Activated naive CD8-positive, alpha-beta T cell treated with anti-CD3 and anti-CD28 coated beads, Interleukin-2, amount 50 U/mL, for 24 hours (primary cell): ENCODE measurements at places on chromosomes 1 and 21.

DNA sequence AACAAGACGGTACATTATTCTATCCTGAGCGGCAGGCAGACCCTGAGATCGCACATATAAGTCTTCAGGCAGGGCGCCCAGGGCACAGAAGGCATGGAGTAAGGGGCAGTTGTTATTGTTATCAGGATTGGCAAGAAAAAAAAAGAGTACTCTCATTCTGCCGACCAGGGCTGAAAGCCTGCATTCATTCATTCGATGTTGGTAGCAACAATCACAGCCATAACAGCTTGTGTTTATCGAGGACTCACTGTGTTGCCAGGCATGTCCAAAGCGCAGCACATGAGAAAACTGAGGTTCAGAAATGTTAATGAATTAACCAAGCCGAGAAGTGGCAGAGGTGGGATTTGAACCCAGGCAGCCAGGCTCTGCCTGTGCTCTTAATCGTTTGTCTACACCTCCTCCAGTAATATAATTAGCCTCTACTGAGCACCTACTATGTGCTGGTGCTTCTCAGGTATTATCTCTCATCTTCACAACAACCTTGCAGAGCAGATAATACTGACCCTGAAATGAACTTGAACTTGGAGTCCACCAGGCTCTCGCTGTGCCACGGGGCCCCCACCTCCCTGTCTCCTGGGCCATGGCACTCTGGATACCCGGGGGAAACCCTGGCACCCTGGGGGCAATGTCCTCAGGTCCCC, 56.2 kb downstream of the TAS1R2 start:
- H3K4me1 ChIP-seq, result no peaks in the 10 kb centered on the region
- H3K27me3 ChIP-seq, result peaks cover 12% of the 10 kb centered on the region
- H3K27ac ChIP-seq, result no peak overlapping the region

DNA sequence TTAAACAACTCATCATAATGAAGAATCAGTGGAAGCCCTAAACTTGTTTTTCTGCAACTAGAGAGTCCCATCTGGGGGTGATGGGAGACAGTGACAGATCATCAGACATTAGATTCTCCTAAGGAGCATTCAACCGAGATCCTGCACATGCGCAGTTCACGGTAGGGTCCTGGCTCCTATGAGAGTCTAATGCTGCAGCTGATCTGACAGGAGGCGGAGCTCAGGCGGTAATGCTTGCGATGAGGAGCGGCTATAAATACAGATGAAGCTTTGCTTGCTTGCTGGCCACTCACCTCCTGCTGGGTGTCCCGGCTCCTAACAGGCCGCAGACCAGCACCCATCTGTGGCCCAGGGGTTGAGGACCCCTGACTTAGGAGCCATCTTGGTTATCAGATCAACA, 247.2 kb downstream of the FMN2 start:
- H3K27me3 ChIP-seq, result no peaks in the 10 kb centered on the region
- H3K36me3 ChIP-seq, result no peaks in the 10 kb centered on the region
- H3K27ac ChIP-seq, result no peak overlapping the region
- H3K4me3 ChIP-seq, result no peak overlapping the region

DNA sequence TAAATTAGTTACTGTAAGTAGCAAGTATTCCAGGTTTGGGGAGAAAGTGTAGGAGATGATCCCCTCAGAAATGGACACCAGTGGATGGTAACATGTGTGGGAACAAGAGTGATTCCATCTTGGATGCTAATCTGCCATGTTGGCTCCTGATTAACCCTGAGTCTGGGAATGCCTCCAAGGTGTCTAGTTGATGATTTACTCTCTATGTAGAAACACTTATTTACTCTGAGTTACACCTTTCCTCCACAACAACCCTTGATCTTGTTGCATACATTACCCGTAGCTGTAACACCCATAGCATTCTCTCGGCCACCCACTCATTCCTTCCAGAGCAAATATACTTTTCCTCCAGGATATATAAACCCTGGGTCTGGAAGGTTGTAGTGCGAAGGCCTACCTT, 315.9 kb upstream of the GREM2 start:
- no peaks in the 10 kb centered on the region for H3K4me1 ChIP-seq
- H3K27ac ChIP-seq, result no peak overlapping the region
- H3K4me3 ChIP-seq, result no peak overlapping the region
- H3K27me3 ChIP-seq, result no peaks in the 10 kb centered on the region
- DNase-seq, result no peak

GRCh38 chr1:151995774-151996173, 2.1 kb upstream of the S100A10 start:
- peaks cover 6% of the 10 kb centered on the region for H3K36me3 ChIP-seq
- H3K27me3 ChIP-seq, result peaks cover 2% of the 10 kb centered on the region
- H3K4me3 ChIP-seq, result no peak overlapping the region
- no peak for DNase-seq
- H3K4me1 ChIP-seq, result peaks cover 35% of the 10 kb centered on the region

- H3K4me1 ChIP-seq, result no peaks in the 10 kb centered on the region
- no peak for DNase-seq
- no peak overlapping the region for H3K4me3 ChIP-seq
- no peaks in the 10 kb centered on the region for H3K36me3 ChIP-seq
- H3K27me3 ChIP-seq, result peaks cover 7% of the 10 kb centered on the region
These were observed 95.0 kb downstream of the SLC30A10 start for GRCh38 chr1:219833214-219833815.

- DNase-seq, result peak; percentile 32
- H3K27ac ChIP-seq, result peak overlapping the region; percentile 99
- peaks cover 89% of the 10 kb centered on the region for H3K4me1 ChIP-seq
These were observed 997 bp upstream of the PTPN7 start for GRCh38 chr1:202161151-202162046.

- H3K4me1 ChIP-seq, result peaks cover 9% of the 10 kb centered on the region
- no peak overlapping the region for H3K27ac ChIP-seq
- H3K27me3 ChIP-seq, result peaks cover 6% of the 10 kb centered on the region
- no peak for DNase-seq
- no peak overlapping the region for H3K4me3 ChIP-seq
These were observed 7.0 kb upstream of the ABCD3 start for GRCh38 chr1:94411237-94411636.

DNA sequence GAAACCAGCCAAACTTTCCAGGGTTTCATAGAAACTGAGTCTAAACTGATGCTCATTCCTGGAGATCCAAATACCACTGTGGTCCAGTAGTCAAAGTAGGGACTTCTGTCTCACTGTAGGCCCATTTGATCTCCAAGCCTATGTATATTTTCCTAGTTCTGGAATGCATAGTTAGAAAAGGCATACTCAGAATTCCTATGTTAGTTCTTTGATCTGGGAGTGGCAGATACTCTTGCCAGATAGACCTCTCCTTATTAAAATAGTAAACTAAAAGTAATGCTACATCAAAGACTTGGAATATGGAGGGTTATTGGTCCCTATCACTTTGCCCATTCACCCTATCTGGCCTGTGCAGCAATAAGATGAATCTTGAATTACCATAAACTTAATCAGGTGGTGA, 10.4 kb upstream of the SGIP1 start:
- no peak overlapping the region for H3K4me3 ChIP-seq
- no peak overlapping the region for H3K27ac ChIP-seq
- no peaks in the 10 kb centered on the region for H3K36me3 ChIP-seq
- H3K4me1 ChIP-seq, result no peaks in the 10 kb centered on the region
- no peaks in the 10 kb centered on the region for H3K27me3 ChIP-seq
- DNase-seq, result no peak

- H3K4me1 ChIP-seq, result no peaks in the 10 kb centered on the region
- H3K27me3 ChIP-seq, result peaks cover 4% of the 10 kb centered on the region
These were observed 115.7 kb downstream of the KCNJ6 start for GRCh38 chr21:37800456-37801061.

DNA sequence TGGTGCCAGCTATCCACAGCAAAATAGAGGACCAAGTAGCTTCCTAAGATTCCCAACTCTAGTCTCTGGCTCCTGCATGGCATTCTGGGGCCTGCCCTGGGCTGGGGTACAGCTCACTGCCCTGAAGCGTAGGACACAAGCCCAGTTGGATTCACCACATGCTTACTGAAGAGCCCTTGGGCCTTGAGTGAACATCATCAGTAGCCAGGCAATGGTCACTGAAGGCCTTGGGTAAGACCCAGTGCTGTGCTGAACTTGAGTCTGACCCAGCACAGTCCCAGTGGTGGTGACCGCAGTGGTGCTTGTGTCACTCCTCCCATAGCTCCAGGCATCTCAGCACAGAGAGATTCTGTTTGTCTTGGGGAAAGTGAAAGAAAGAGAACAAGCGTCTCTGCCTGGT, 7.7 kb upstream of the LCE3A start:
- H3K27ac ChIP-seq, result no peak overlapping the region
- H3K36me3 ChIP-seq, result no peaks in the 10 kb centered on the region
- H3K4me1 ChIP-seq, result no peaks in the 10 kb centered on the region
- H3K4me3 ChIP-seq, result no peak overlapping the region
